WTC11 (cell line): ENCODE measurements at places on chromosomes 1 and 21. TPM values are rescaled to one million over a fixed set of nuclear protein-coding genes. Genes with fewer than 3 reads are reported as not detected.

Gene LUZP1
- total RNA-seq: 42.0 to 43.4 TPM (median 42.7 TPM) in 3 replicates

Gene TMEM200B
- 19.1 to 22.6 TPM (median 22.1 TPM) in 3 replicates for total RNA-seq

Gene PTGFRN
- total RNA-seq: 38.2 to 39.6 TPM (median 38.7 TPM) in 3 replicates

Gene C1orf141
- not detected in 3 replicates for total RNA-seq

Gene HSF2BP
- 1.1 to 1.3 TPM (median 1.2 TPM) in 3 replicates for total RNA-seq

Gene TMEM125
- 21.5 to 27.8 TPM (median 25.1 TPM) in 3 replicates for total RNA-seq

Gene ATP1A2
- 22.8 to 25.6 TPM (median 23.2 TPM) in 3 replicates for total RNA-seq

Gene NDUFS5
- total RNA-seq: 402 to 430 TPM (median 414 TPM) in 3 replicates

- no peak for DNase-seq
- no peaks in the 10 kb centered on the region for H3K36me3 ChIP-seq
- H3K27me3 ChIP-seq: peaks cover 43% of the 10 kb centered on the region
These were observed 165.3 kb upstream of the SYT6 start for GRCh38 chr1:114318961-114319360.

DNA sequence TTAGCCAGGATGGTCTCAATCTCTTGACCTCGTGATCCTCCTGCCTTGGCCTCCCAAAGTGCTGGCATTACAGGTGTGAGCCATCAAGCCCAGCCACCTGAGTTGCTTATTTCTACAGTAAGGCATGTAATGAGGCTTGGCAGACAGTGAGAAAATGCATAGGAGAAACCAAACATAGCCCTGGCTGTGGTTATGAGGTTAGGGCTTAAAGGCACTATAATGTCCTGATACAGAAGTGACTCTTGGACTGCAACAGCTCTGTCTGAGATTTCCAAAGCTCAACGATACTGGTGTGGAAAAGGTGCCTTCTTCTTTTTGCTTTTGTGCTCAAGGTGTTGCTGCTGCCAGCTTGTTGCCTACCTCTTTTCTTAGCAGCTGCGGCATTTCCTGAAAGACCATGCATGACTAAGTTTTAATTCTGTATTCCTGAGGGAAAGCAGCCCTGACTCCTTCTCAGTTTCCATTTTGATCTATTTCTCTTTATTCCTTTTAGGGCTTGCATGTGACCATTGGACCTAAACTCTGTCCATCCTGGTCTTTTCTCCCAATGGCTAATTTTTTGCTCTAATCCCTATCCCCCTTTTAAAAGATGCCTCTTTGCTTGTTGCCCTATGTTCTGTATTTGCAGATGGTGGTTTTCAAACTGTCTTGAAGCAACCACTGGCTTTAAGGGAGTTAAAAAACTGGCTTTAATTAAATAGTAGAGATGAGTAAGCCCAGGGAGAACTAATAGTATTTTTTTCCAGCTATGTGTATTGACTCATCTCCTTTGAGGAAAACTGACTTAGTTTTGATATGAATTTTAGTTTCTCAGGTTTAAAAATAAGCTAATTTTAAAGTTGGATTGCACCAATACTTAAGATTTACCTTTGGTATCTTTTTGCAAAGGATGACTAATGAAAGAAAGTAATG, 70.3 kb downstream of the KIF1B start:
- H3K36me3 ChIP-seq: peaks cover 38% of the 10 kb centered on the region
- H3K27me3 ChIP-seq: no peaks in the 10 kb centered on the region
- no peaks in the 10 kb centered on the region for H3K4me1 ChIP-seq
- no peak overlapping the region for H3K4me3 ChIP-seq

- no peaks in the 10 kb centered on the region for H3K27me3 ChIP-seq
- no peak overlapping the region; the same call in 1 of the 2 replicates for H3K27ac ChIP-seq
- no peak overlapping the region for H3K4me3 ChIP-seq
- 0 out of 2 replicates have a peak, but pooled peaks cover 4% of the 10 kb centered on the region for H3K4me1 ChIP-seq
- H3K36me3 ChIP-seq: no peaks in the 10 kb centered on the region
These were observed 83.6 kb upstream of the SLC25A33 start for GRCh38 chr1:9455487-9456234.

DNA sequence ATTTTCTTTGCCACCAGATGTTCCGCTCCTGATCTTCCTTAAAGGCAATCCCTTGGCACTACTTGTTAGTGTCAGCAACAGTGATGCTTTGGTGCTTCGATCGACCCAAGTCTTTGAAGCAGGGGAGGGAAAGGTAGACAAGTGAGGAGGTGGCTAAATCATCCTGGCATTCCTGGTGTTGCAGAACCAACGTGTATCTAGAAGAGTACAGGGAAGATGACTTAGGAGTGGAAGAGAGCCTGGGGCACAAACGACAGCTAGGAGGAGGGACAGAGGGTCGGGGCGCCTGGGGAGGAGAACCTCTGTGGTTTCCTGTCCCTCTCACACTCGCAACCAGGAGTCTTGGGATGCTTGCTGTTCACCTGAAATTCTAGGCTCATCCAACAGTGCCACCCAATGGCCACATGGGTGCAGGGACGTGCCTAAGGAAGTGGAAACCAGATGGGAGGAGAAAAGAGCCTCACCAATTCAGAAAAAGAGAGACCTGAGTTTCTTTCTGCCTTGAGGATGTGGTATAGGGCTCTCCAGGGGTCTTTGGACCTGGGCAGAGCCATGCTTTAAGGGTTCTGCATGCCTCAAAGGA, 9.5 kb upstream of the KCNA2 start:
- no peaks in the 10 kb centered on the region for H3K36me3 ChIP-seq
- peak; percentile 80 for DNase-seq
- peaks cover 24% of the 10 kb centered on the region for H3K27me3 ChIP-seq

GRCh38 chr21:35254006-35254764, 205.1 kb upstream of the RUNX1 start:
- no peak overlapping the region for H3K4me3 ChIP-seq
- H3K4me1 ChIP-seq: peaks cover 16% of the 10 kb centered on the region
- no peaks in the 10 kb centered on the region for H3K27me3 ChIP-seq
- DNase-seq: no peak

GRCh38 chr21:42377951-42378340, 11.6 kb upstream of the TFF1 start:
- H3K4me1 ChIP-seq: peaks cover 6% of the 10 kb centered on the region
- H3K36me3 ChIP-seq: peaks cover 5% of the 10 kb centered on the region; the same call in 1 of the 2 replicates
- no peak overlapping the region for H3K27ac ChIP-seq
- peaks cover 3% of the 10 kb centered on the region; the same call in 1 of the 2 replicates for H3K27me3 ChIP-seq
- no peak overlapping the region for H3K4me3 ChIP-seq
- DNase-seq: no peak

DNA sequence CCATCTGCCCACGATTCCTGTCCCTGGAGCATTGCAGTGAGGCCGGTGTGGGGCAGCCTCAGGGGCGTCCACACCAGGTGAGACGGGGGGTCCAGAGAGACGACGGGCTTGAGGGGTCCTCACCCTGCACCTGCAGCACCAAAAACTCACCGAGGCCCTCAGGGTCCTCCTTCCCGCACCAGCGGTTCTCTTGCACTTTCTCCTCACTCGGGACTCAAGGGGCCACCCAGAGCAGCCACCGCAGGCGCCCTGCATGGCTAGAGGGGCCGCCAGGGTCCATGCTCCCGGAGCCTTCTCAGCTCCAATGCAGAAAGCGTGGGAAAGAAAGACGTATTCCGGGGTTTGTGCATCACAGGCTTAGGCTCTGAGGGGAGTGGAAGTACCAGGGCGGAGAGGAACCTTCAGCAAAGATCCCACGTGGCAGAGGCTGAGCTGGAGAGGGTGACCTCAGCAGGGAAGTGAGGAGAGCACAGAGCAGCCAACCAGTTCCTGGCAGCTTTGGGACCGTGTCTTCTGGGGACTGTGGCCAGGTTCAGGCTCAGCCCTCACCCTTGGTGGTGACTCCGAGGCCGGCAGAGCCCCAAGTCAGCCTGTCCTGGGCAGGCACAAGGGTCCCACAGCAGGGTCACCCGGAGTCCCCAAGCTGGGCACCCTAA, 19.5 kb upstream of the COL6A2 start:
- no peak for DNase-seq
- no peak overlapping the region for H3K4me3 ChIP-seq
- H3K27ac ChIP-seq: no peak overlapping the region
- no peaks in the 10 kb centered on the region for H3K36me3 ChIP-seq
- H3K4me1 ChIP-seq: no peaks in the 10 kb centered on the region
- H3K27me3 ChIP-seq: peaks cover 3% of the 10 kb centered on the region; the same call in 1 of the 2 replicates

GRCh38 chr1:9451081-9451480, 88.2 kb upstream of the SLC25A33 start:
- DNase-seq: no peak
- H3K4me3 ChIP-seq: no peak overlapping the region
- H3K27me3 ChIP-seq: no peaks in the 10 kb centered on the region
- H3K36me3 ChIP-seq: no peaks in the 10 kb centered on the region
- peaks cover 16% of the 10 kb centered on the region for H3K4me1 ChIP-seq
- H3K27ac ChIP-seq: no peak overlapping the region

DNA sequence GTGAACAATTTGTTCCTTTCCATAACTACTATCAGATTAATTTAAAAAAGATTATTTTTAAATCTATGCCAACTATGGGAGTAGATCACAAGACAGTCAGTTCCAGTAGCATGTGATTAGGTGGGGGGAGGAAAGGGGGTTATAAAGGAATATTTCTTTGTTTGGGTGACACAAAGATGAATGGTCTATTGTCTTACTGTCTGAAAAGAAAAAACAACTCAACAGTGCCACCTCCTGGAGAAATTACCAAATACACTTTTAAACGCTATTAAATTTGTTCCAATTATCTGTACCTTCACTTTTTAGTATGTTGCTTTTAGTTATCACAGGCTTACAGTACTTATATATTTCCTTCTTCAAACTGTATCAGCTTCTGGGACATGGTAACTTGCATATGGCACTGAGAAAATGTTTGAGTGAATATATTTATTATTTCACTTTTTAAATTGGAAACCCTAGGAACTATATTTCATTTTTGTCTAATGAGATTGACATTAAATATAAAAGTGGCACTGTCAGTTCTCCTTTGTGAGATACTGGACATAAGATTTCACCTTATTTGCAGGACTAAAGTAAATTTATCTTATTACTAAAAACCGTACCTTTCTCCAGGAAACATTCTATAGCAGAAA, 1.7 kb upstream of the SORT1 start:
- H3K4me1 ChIP-seq: peaks cover 33% of the 10 kb centered on the region
- H3K27me3 ChIP-seq: no peaks in the 10 kb centered on the region
- peaks cover 7% of the 10 kb centered on the region for H3K36me3 ChIP-seq
- H3K27ac ChIP-seq: peak overlapping the region; percentile 97; the same call in 1 of the 2 replicates
- peak overlapping the region; percentile 82 for H3K4me3 ChIP-seq
- DNase-seq: no peak

- no peak overlapping the region for H3K4me3 ChIP-seq
- no peaks in the 10 kb centered on the region for H3K27me3 ChIP-seq
- peak; percentile 48 for DNase-seq
- peak overlapping the region; percentile 14; the same call in 1 of the 2 replicates for H3K27ac ChIP-seq
- peaks cover 27% of the 10 kb centered on the region for H3K4me1 ChIP-seq
These were observed 258.7 kb downstream of the CAMTA1 start for GRCh38 chr1:7043719-7044535.

DNA sequence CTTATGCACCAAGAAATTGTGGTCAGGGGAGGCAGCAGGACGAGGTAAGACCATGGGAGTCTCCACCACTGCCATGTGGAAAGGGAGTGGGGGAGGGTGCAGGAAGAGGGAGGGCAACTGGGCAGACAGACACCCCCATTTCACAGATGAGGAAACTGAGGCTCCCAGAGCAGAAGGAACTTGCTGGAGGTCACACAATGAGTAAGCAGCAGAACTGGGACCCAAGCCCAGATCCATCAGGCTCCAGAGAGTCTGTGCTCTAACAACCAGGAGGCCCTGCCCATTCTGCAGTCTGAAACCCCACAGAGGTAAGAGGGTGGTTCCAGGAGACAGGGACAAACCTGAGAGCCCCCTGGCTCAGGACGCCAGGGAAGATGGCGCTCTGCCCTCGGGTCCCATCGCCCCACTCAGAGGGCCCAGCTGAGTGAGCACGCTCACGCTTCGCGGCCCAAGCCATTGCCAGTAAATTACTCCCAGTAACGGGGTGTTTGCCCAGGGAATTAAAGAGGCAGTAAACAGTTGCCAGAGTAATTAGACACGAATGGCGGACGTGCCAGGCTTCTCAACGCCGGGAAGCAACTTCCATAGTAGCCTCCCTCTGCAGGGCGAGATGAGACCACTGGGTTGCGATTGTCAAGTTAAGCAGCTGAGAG, 59.2 kb downstream of the MATN1 start:
- peaks cover 18% of the 10 kb centered on the region for H3K4me1 ChIP-seq
- DNase-seq: no peak
- peaks cover 2% of the 10 kb centered on the region; the same call in 1 of the 2 replicates for H3K27me3 ChIP-seq
- H3K27ac ChIP-seq: no peak overlapping the region
- no peak overlapping the region for H3K4me3 ChIP-seq

GRCh38 chr1:209890641-209891330, 47.2 kb upstream of the SYT14 start:
- H3K4me3 ChIP-seq: no peak overlapping the region
- no peaks in the 10 kb centered on the region for H3K4me1 ChIP-seq
- H3K27ac ChIP-seq: no peak overlapping the region
- no peaks in the 10 kb centered on the region; the same call in 1 of the 2 replicates for H3K27me3 ChIP-seq
- DNase-seq: no peak

GRCh38 chr1:172895050-172895460, 155.7 kb downstream of the TNFSF18 start:
- H3K27ac ChIP-seq: no peak overlapping the region
- no peak for DNase-seq
- peaks cover 13% of the 10 kb centered on the region for H3K4me1 ChIP-seq
- no peaks in the 10 kb centered on the region for H3K27me3 ChIP-seq

- H3K27me3 ChIP-seq: peaks cover 30% of the 10 kb centered on the region
- no peaks in the 10 kb centered on the region for H3K36me3 ChIP-seq
- H3K4me1 ChIP-seq: peaks cover 20% of the 10 kb centered on the region
- H3K27ac ChIP-seq: no peak overlapping the region
- peak overlapping the region; percentile 73 for H3K4me3 ChIP-seq
These were observed 627 bp downstream of the ADARB1 start for GRCh38 chr21:45074818-45075595.

- DNase-seq: no peak
- H3K27me3 ChIP-seq: peaks cover 2% of the 10 kb centered on the region; the same call in 1 of the 2 replicates
- no peak overlapping the region for H3K27ac ChIP-seq
These were observed 2.2 kb downstream of the FBXO28 start for GRCh38 chr1:224116131-224116530.

GRCh38 chr1:230516889-230517288, 90.8 kb upstream of the PGBD5 start:
- H3K27ac ChIP-seq: no peak overlapping the region
- DNase-seq: no peak
- 0 out of 2 replicates have a peak, but pooled peaks cover 3% of the 10 kb centered on the region for H3K36me3 ChIP-seq
- H3K4me1 ChIP-seq: peaks cover 54% of the 10 kb centered on the region

DNA sequence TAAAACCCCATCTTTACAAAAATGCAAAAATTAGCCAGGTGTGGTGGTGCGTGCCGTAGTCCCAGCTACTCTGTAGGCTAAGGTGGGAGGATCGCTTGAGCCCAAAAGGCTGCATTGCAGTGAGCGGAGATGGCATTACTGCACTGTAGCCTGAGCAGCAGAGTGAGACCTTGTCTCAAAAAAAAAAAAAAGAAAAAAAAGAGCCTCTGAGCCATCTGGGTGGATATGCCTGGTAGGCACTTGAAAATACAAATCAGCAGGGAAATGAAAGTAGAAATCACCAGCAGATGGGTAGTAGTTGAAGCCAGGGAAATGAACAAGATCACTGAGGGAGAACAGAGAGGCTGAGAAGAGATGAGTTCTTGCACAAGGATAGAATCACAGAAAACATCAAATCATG, 131.0 kb upstream of the HMCN1 start:
- H3K36me3 ChIP-seq: no peaks in the 10 kb centered on the region
- H3K27me3 ChIP-seq: no peaks in the 10 kb centered on the region; the same call in 1 of the 2 replicates
- H3K4me1 ChIP-seq: peaks cover 11% of the 10 kb centered on the region
- no peak overlapping the region for H3K4me3 ChIP-seq
- no peak for DNase-seq
- no peak overlapping the region for H3K27ac ChIP-seq
